ENCODE measurements at places on chromosomes 5 and 9.
A peak's percentile ranks its signal among the peaks of the same experiment; 100 is the strongest.

DNA sequence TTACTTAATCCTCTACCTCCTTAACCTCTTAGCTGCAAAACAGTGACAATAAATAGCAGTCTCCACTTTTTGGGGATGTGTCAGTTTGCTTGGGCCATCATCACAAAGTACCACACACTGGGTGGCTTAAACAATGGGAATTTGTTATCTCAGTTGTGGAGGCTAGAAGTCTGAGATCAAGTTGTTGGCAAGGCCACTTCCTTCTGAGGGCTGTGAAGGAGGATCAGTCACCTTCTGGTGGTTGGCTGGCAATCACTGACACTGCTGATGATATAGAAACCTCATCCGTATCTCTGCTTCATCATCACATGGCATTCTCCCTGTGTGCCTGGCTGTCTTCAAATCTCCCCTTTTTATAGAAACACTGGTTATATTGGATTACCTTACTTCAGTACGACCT, 187.1 kb upstream of the TBC1D2 start:
- DNase-seq: peak; percentile 17

DNA sequence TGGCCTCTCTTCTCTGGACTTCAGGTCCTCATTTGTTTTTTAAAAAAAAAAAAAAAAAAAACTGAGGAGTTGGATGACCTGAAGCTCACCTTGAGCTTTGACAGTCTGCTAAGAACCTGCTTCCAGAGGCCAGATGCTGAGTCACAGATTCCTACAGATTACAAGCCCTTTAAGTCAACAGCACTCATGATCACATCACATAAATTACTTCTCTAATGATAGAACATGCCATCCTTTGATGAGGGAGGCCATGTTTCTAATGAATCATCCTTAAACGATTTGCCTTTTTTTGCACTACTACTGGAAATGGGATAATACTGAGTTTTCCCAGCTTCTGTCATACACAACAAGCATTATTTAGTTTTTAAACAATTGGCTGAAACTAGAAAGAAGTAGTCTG, 34.2 kb upstream of the MYOT start:
- DNase-seq: peak; percentile 76

DNA sequence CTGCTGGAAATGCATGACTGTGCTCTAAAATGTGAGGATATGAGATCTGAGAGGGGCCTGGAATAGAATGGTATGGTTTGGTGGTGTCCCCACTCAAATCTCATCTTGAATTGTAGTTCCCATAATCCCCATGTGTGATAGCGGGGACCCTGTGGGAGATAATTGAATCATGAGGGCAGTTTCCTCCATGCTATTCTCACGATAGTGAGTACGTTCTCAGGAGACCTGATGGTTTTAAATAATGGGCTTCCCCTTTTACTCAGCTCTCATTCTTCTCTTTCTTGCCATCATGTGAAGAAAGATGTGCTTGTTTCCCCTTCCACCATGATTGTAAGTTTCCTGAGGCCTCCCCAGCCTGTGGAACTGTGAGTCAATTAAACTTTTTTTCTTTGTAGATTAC, 133.6 kb upstream of the ADAMTS16 start:
- no peak for DNase-seq

GRCh38 chr5:168531191-168531590, 2.1 kb downstream of the FBLL1 start:
- DNase-seq: no peak

- no peak for DNase-seq
These were observed 910 bp downstream of the TRIM14 start for GRCh38 chr9:98117984-98118639.

DNA sequence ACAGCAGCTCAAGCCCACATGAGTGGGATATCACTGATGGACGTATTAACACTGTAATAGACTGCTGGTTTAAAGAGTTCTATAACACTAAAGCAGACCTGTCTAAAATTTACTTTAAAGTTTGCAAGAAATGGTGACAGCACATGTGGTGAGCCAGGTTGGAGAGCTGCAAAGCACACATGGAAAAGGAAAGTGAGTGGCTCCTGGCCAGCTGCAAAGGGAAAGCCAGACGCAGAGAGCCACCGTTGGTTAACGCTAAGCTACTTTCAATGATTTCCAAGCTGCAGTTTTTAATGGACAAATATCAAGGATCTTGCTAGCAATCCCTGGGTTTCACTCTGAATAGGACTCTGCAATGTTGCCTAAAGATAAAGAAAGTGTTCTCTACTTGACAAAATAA, 89.9 kb downstream of the CTNND2 start:
- DNase-seq: no peak

DNA sequence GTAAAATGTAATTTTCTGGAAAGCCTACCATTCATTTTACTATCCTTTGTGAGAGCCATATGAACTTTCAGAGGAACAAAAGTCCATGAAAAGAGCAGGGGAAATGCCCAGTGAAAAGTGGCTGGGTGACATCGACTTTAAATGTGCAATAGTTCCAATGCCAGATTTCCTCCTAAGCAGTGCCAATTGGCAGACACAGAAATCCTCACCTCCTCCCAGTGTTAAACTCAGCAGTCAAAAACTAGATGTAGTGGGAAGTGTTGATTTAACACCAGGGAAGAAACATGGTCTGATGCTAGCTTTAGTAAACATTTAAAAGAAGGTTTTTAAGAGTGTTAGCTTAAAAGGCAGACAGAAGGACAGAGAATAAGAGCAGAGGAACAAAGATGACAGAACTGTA, 2055.2 kb downstream of the MAT2B start:
- DNase-seq: no peak

- DNase-seq: peak; percentile 72
These were observed 7.3 kb upstream of the C5orf58 start for GRCh38 chr5:170225326-170226128.

GRCh38 chr5:77168161-77168878, 42.2 kb upstream of the PDE8B start:
- no peak for DNase-seq

- peak; percentile 80 for DNase-seq
These were observed at the start of gene LTC4S for GRCh38 chr5:179793468-179794139. Gene LTC4S (plus strand): TSS chr5:179793986. CDS start chr5:179794081, 95 bp downstream.

DNA sequence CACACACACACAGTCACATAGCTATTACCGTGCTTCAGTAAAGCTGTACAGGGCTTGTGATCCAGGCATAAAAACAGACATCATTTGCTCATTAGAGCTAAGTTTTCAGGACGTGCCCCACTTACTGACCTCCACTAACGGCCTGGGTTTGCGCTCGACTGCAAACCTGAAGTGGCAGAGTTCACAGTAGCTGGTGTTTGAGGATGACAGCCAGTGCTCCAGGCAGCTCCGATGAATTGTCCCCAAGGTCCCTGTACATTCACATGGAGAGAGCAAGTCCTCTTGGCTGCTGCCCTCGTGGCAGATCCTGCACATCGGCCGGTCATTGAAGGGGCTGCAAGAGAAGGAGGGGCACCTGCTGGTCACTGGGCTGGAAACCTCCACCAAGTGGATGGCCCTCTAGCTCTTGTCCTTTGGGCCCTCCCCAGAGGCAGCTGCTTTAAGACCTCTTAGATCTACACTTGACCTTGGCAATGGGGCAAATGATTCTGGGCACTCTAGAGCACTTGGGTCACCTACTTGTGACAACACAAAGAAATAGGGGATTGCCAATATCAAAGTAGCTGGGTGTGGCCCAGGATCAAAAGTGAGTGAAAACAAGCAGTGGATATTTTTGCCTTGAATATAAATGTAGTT, 115.4 kb downstream of the MARCHF3 start:
- DNase-seq: no peak

DNA sequence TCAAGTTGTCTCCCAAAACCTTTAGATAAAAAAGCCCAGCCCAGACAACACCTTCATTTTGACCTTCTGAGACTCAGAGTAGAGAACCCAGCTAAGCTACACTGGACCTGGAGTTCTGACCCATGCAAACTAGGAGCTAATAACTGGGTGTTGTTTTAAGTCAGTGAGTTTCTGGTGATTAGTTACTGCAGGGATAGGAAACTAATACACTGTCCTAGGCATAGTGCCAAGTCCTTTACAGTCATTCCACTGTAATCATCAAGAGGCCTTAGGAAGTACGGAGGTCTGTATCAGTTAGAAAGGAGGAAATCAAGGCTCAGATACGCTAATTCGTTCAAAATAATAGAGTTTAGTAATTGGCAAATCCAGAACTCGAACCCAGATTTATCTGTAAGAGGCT, 197.9 kb downstream of the KCTD16 start:
- DNase-seq: peak; percentile 51

GRCh38 chr5:116076496-116076895, 8.3 kb upstream of the COMMD10 start:
- DNase-seq: no peak

GRCh38 chr9:7328453-7328852, 471.1 kb downstream of the DMAC1 start:
- no peak for DNase-seq

GRCh38 chr5:42761791-42762190, 5.2 kb downstream of the CCDC152 start:
- no peak for DNase-seq
